Stimulated activated CD4-positive, alpha-beta T cell treated with anti-CD3 and anti-CD28 coated beads, Interleukin-12 subunit alpha, Interleukin-12 subunit beta, amount 100 ng/mL, for 48 hours (primary cell): ENCODE measurements at places on chromosomes 5 and 9.

- no peak for DNase-seq
These were observed 46.6 kb upstream of the GABRP start for GRCh38 chr5:170736966-170737365.

DNA sequence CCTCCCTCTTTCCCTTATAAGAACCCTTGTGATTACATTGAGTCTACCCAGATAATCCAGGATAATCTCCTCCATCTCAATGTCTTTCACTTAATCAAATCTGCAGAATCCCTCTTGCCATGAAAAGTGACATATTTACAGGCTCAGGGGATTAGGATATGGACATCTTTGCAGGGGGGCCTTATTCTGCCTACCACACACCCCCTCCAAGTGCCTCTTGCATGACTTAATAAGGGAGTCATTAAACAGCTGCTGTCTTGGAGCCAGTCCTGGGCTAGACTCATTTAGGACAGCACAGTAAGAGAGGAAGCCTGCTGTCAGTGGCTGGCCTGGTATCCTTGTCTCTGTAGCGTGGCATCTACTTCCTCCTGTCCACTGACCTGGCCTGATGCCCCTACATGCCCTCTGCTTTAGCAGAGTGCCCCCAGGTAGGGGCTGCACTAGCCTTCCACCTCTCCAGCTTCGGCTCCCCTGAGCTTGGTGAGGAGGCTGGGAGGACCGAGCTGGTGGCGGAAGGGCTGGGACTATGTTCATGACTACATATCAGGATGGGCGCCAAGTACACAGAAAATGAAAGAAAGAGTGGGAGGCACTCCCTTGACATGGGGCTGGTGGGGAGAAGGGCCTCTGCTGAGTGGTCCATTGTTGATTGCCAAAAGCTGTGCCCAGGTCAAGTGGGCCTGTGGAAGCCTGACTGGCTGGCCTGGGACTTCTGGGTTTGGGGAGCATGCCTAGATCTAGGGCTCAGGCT lies 17.2 kb downstream of the ENHO start:
- no peak for DNase-seq

GRCh38 chr5:77936365-77936693 lies 160.2 kb upstream of the TBCA start:
- DNase-seq: no peak

- DNase-seq: no peak
These were observed 70.7 kb upstream of the TAF1L start for GRCh38 chr9:32706004-32706724.

- no peak for DNase-seq
These were observed 77.7 kb upstream of the ADAMTS2 start for GRCh38 chr5:179422908-179423481.

DNA sequence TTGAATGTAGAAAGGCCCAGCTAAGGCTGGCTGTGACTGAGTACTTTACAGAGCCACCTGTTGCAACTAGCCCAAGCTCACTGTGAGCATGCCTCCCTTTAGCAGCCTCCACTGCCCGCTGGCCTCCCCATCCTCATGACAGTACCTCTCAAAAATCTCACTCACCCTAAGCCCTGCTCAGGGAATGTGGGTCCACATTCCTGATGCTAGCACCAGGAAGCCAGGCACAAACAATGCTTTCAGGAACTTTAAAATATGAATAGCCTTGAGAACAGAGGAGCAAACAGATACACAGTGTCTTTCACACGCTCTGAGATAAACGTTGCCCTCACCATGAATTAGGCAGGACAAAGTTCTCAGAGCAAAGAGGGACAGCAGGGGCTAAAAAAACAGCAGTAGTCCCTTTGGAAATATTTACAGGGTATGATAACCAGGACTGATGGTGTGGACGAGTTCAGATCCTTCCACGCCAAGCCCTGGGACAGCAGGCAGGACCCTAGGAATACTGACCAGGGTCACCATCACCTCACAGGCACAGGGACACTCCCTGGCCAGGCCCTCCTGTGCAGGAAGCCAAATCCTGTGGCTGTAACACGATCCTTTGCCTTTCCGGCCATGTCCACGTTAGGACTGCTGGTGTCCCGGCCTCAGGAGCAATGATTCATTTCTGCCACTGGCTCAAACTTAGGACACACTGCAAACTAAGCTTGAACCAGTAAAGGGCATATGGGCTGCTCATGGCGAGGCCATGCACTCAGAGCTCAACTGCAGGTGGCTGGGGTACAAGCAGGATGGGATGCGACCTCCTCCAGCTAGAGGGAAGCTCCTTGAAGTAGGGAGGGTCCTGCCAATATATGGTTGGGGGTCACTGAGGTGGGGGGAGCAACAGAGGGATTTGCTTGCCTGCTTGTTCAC lies 9.6 kb downstream of the ACSL6 start:
- DNase-seq: no peak

- DNase-seq: no peak
These were observed 29.8 kb downstream of the ANKS6 start for GRCh38 chr9:98766586-98766985.

- DNase-seq: no peak
These were observed 4.5 kb downstream of the UBE2D2 start for GRCh38 chr5:139565411-139566305.

GRCh38 chr9:126615245-126615790 lies 1.6 kb downstream of the LMX1B start:
- DNase-seq: no peak

- DNase-seq: no peak
These were observed 95.9 kb downstream of the CDH9 start for GRCh38 chr5:26942481-26942880.

DNA sequence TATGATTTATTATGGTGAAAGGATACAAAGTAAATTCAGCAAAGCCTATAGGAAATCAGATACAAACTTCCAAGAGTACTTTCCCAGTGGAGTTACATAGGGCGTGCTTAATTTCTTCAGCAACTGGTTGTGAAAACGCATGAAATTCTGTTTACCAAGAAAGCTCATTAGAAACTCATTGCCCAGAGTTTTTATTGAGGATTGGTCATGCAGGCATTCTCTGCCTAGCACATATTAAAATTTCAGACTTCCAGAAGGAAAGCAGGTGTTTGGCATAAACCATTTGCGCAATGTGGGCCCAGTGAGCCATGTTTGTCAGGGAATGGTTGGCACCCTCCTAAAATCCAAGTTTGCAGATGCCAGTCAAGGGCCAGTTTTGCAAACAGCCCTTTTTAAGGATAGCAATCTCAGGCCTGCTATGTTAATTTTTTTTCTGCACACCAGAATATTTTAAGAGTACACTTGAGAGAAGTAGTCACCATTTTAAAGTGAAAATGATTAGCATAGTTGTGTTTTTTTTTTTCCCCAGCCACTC lies 311.1 kb upstream of the CHD1 start:
- no peak for DNase-seq

DNA sequence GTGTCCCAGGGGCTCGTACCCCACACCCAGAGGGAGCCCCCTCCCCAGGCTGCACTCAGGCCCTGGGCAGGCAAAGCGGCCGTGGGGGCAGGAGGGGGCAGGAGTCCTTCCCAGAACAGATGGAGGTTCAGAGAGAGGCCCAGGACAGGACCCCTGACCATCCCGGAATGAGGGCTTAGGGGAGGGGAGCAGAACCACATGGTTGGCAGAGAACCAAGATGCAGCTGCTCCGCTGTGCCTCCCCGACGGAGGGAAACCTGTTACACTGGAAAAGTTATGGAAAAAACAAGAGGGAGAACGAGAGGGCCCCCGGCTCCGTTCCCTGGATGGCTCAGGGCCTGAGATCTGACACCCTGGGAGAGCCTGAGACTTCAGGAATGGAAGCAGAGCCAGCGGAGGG lies 22.7 kb downstream of the SLC12A7 start:
- DNase-seq: no peak

DNA sequence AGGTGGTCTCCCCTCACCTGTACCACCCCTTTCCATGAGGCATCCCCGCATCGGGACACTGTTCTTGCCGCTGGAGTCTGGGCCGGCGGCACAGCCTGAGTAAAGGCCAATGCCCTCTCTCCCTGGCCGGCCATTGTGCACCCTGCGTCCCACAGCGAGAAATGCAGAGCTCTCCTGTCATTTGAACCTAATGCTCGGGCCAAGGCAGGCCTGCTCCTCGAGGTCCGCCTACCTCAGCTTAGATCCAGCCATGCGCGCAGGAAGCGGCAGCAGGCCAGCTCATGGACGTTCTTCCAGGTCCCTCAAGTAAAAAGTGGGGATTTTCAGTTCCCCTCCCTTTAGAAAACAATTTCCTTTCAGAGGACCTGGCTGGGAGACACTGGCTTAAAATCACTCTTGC lies 135.0 kb downstream of the HSD17B3 start:
- DNase-seq: no peak

GRCh38 chr5:150167908-150168307 lies 1.3 kb downstream of the CDX1 start:
- DNase-seq: no peak

GRCh38 chr5:149795360-149795759 lies 65.2 kb downstream of the PPARGC1B start:
- no peak for DNase-seq

- DNase-seq: no peak
These were observed 73.5 kb upstream of the MEGF10 start for GRCh38 chr5:127216898-127217675.

DNA sequence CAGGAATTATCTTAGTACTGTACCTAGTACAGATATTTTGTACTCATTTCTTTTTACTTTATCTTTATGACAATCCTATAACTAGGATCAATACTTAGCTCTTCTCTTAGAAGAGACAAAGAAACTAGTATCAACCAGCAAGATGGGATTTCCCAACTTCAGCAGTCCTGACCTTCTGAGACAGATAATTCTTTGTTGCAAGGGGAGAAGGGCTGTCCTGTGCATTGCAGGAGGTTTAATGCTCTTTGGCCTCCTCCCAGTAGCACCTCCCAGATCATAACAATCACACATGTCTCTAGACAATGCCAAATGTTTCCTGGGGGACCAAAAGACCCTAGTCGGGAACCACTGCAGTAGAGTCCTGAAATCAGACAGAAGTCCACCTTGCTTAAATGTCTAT lies 424.3 kb upstream of the DMAC1 start:
- DNase-seq: no peak

- no peak for DNase-seq
These were observed 199.5 kb downstream of the KCNN2 start for GRCh38 chr5:114561415-114561814.

DNA sequence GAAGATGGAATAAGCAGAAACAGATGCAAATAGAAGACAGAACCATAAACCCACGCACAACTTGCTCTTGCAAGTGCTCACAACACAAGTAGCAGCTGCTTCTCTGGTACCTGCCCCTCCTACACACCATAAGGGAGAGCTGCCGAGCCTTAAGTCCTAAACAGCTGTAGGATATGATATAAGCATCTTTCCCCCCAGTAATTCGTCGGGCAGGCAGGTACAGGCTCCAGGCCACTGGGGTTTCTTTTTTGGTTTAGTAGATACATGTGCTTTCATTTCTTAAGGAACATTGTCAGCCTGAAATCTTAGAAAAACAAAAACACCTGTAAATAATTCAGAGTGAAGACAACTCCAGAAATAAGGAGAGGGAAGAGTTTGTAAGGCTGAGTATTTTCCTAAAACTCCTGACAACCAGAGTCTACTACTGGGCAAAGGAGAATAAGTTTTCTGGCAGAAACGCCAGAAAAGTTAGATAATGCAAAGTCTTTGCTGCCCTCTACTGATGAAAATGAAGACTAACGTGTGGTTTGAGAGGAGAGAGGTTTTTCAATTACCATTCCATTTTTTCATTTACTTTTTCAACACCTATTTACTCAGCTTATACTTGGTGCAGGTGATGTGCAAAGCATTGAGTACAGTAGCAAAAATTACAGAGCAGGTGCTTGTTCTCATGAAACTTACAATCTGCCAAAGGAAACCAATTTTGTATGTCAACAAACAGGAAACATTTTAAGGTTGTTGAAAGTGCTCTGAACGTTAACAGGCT lies 20.1 kb upstream of the TCERG1 start:
- no peak for DNase-seq

DNA sequence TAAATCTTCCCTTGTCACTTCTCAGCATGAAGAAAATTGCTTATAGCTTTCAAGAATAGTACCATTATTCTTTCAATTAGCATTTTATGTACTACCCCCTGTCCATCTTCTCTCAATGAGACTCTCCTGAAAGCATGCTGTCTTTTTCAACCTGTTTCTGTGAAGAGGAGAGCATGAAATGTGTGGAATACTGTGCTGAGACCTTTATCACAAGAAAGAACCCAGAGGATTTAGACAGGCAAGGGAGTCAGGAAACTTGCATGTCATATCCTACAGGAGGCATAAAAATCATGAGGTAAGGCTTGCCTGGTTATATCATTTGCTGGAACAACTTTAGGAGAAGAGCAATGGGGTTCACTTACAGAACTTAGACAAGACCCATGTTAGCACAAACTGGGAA lies 56.7 kb upstream of the LPAR1 start:
- no peak for DNase-seq

- no peak for DNase-seq
These were observed 10.4 kb downstream of the SNX2 start for GRCh38 chr5:122785294-122785693.
